Stimulated activated CD4-positive, alpha-beta T cell treated with anti-CD3 and anti-CD28 coated beads, Interleukin-1b, Interleukin-23, amount 100 ng/mL, for 1 hour (primary cell): ENCODE measurements at places on chromosomes 4 and X.
A peak's percentile ranks its signal among the peaks of the same experiment; 100 is the strongest.

DNA sequence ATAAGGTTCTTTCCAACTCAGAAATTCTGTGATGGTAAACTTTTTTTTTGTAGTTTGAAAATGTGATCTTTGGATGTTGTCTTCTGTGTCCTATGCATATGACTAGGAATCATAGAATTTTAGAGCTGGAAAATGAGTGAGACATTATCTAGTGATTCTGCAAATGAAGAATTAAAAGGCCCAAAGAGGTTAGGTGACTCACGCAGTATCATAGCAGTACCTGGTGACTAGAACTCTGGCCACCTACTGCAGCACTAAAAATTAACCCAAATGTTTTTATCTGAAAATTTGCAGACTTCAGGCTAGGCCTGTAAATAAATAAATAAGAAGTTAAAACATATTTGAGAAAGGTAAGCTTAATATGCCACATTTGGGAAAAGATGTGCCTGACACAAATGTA, 52.8 kb downstream of the NFKB1 start:
- DNase-seq = no peak

DNA sequence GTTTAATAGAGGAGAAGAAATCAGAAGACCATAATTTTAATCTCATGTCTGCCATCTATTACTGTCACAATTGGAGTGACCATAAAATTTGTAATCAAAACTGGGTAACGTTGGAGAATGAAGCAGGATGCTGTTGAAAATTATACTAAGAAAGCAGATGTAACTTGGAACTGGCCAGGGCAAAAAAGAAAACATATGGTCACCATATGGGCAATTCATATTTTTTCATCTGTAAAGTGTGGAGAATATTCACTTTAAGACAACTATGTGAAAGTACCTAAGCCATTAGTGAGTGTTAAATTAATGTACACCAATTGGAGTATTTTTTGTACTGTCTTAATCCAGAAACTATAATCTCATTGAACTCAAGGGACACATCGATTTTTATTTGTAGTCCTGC, 1008.0 kb downstream of the GLUD2 start:
- no peak for DNase-seq

- DNase-seq = peak; percentile 28
These were observed 61.5 kb upstream of the MMAA start for GRCh38 chr4:145557720-145558119.

DNA sequence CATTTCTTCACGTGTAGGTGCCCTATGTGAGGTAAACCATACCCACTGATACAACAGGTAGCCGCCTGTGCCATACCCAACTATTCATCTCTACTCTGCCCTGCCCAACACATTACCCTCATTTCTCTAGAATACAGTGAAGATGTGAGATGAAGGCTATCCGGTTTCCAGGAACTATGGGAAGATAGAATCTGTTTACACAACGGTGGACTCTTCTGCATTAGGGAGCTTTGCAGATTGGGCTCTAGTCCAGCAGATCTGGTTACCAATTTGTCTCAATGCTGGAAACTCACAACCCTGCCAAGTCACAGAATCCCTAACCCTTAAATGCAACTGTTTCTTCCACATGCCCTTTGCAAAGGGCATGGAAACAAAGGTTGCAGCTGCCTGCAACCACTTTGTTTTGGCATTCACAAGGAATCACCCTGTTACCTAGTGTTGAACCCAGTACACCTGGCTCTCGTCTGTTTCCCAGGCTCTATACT, 6.4 kb upstream of the SLAIN2 start:
- no peak for DNase-seq

- no peak for DNase-seq
These were observed 332.9 kb downstream of the RAB28 start for GRCh38 chr4:13151194-13151593.

DNA sequence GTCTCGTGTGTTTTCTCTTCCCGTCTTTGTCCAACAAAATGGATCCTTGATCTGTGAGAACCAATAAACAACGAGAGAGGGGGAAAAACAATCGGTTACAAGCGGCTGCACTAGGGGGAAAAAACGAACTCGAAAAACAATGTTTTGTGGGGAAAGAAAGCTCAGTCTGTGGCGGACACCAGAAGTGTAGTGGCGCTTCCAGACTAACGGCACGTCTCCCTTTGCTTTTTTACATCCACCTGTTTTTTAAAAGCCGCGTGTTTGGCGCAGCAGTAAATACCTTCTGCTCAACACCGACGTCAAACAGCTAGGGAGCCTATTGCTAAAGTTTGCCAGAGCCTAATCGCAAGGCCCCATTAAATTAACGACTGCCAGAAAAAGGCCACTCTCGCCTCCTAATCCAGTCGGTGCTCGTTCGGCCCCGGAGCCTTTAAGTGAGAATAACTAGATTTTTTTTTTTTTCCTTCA, 3.3 kb downstream of the NKX6-1 start:
- no peak for DNase-seq

- no peak for DNase-seq
These were observed 570.4 kb upstream of the DIPK2B start for GRCh38 chrX:45771114-45771513.

DNA sequence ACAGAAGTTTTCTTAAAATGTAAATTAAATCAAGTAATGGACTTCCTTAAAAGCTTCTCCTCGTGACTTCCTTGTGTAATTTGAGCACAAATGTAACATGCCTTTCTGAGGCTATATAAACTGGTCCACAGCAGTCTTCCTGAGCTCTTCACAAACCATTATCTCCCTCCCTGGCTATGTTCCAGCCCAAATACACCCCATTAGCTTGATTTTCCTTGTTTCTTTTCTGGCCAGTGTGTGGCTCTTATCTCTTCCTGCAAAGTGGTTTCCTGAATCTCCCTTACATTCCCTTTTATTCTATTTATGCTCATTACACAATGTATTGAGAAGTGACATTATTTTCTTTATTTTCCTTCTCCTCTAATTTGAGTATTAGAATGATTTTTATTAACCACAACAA, 1085.3 kb upstream of the PCDH10 start:
- no peak for DNase-seq

GRCh38 chr4:180041576-180041975, 2201.6 kb upstream of the TENM3 start:
- DNase-seq = no peak

- DNase-seq = no peak
These were observed 33.4 kb upstream of the ENPP6 start for GRCh38 chr4:184250795-184251669.

DNA sequence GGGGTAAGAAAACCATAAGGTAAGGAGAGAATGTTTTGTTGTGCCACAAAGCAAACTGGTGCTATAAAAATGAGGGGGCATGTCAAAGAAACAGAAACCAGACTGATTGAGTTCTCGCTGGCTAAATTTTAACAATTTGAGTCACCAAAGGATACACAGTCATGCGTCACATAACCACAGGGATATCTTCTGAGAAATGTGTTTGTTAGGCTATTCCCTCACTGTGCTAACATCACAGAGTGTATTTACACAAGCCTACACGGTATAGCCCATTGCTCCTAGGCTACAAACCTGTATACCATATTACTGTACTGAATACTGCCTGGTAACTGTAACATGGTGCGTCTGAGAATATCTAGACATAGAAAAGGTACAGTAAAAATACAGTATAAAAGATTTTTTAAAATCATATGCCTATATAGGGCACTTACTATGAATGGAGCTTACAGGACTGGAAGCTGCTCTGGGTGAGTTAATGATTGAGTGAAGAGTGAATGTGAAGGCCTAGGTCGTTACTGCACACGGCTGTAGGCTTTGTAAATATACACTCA, 50.1 kb downstream of the FBXW7 start:
- DNase-seq = no peak

DNA sequence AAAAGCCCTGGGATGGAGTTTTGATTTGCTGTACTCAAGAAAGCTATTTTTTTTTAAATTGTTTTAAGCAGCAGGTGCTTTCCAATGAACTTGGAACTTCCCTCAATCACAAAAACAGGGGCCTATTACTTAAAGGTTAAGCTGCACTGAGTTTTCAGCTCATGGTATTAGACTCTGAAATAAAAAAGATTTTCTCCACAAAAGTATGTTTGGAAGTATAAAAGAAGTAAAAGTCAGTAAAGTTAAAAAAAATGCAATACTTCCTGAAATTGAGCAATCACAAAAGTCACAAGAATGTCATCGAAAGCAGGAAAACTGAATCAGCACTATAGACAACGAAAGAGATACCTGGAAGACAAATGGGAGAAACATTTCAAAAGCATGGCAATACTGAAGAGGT, 38.9 kb upstream of the PLAC8 start:
- no peak for DNase-seq

- DNase-seq = no peak
These were observed 53.1 kb downstream of the EFNB1 start for GRCh38 chrX:68881911-68882310.
